Caco-2 (cell line): ENCODE measurements at places on chromosomes 2 and 18.

DNA sequence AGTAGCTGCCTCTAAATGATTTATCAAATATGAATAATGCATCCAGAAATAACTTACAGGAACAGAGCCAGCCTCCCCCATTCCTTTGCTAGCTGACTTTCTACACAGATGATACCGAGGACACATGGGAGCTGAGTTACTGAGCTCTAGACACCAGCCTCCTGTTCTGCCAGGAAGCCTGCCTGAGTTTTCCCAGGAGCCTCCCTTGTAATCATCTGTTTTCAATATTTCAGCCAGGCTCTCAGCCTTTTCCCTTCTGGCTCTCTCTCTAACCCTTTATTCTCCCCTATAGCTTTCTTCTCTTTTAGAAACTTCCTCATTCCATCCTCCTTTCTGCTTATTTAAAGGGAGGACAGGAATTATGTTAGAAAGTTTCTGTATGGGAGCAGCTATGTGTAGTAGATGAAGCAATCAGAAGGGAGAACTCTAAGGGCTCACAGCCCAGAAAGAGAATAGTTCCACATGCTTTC lies 911.6 kb downstream of the TDRD15 start:
- no peak for DNase-seq

GRCh38 chr2:128473175-128474035 lies 154.7 kb upstream of the HS6ST1 start:
- no peak for DNase-seq

DNA sequence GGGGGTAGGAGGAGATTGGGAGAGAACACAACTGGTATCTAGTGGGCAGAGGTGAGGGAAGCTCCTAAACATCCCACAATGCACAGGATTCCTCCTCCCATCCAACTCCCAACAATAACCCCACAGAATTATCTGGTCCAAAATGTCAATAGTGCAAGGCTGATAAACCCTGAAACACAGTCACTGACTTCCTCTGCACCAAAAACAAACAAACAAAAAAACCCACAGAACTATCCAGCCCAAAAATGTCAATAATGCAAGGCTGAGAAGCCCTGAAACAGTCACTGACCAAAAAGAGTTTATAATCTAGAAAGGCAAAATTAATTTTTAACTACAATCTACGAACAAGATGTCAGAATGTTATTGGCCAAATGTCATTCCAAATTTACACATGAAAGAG lies 9.8 kb downstream of the TMX3 start:
- no peak for DNase-seq

GRCh38 chr2:200223205-200223784 lies 83.2 kb upstream of the SPATS2L start:
- no peak for DNase-seq

DNA sequence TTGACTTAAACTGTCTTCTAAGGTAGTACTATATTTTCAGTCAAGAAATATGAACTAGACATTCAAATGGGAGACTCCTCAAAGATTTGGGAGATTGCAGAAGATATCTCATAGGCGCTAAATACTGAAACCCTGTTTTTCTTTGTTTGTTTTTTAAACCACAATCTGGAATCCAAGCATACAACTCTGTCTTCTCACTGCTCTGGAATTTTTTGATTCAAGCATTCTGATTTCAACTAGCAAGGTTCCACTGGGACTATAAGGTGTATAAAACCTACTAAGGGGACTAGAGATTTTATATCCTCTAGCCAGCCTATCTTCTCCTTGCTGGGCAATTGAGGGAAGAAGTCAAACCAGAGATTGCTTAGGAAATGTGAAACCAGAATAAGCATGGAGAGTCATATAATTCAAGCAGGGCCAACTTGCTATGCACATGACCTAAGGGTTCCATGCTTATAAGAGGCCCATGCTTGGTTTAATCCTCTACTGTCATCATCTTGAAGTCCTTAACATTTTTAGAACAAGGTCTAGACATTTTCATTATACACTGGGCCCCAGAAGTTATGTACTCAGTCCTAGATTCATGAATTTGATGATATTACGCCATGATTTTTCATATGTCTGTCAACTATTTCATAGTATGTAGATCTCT lies 405.5 kb downstream of the PARD3B start:
- no peak for DNase-seq

- DNase-seq = peak; percentile 56
Observed at GRCh38 chr18:46281185-46282176, 177.3 kb downstream of the HAUS1 start.

DNA sequence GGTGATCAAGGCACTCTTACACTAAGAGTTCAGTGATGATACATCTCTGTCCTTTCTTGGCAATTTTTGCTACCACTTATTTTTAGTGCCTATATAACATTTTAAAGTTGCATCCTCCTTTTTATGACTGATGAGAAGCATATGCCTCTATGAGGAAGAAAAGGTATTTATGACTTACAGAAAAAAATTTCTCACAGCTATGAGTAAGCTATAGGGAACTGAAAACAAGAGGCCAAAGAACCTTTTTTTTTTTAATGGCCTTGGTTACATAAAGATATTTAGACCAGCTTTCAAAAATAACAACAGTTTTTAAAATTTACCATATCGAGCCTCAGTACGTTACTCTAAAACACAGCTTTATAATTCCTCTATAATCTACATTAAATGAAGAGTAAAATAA lies 21.3 kb downstream of the MBD5 start:
- DNase-seq = no peak

DNA sequence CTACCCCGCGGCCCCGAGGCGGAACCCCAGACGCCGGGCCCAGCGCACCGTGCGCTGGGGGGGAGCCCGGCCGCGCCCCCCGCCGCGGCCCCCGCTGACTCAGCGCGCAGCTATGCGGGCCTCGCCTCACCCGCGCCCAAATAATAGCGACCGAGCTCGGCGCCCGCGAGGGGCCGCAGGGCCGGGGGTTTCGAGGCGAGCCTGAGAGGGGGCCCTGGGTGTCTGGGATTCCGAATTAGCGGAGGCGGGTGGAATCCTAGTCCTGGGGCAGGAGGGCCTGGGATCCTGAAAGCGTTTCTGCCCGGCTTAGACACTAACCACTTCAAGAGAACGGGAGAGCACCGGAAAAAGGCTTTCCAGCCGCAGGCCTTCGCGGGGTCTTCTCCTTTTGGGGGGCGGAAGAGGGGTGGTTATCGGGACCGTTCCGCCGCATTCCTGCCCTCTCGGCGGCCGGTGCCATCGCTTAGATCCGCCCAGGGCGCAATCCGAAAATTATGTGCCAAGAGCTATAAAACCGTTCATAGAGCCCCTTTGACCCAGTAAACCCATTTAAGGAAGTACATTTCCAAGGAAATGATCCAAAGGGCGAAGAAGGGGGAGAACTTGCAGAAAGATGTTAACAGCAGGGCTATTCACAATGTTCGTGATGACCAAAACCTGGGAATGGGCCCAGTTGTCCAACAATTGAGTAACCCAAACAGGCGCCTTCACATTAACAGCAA lies 681 bp upstream of the ROCK2 start:
- DNase-seq = peak; percentile 72

GRCh38 chr2:196449083-196449482 lies 190.4 kb upstream of the CCDC150 start:
- no peak for DNase-seq
